RWPE2 (cell line): ENCODE measurements at places on chromosomes 4 and X.

DNA sequence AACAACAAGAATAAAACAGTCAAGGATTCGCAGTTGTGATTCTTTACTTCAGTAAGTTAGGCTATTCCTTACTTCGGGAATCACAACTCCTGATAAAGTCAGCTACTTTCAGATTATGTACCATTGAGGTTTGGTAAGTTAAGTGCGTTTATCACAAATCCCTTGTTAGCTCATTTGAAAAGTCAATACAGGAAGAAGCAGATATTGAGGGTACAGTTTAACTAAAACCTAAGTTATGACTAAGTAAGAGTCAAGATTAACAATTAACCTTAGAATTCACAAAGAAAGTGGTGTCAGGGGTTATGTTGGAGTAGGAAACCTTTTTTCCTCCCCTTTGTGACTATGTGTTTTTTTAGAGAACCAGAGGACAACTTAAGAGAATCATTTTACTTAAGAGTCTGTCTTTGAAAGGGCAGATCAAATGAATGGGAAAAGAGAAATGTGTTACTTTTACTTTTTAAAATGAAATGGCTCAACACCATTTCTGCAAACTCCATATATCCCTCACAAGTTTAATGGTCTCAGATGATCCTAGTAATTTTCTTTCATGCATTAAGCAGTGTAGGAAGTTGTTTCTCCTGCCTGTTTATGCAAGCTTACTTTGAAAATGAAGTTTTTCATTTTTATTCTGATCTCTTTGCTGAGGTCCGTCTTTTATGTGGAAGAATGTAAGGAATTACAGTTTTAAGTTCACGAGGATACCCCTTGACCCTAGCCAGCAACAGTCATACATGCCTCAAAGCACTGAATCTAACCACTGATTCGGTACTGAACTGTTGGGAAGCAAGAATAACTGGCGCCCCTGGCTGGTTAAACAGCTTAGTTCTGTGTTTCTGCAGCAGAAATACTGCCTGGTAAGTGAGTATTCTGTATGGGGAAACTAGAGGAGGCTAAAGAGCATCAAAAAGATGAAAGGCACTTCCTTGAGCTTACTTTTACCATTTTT, 211.7 kb downstream of the SLC4A4 start:
- no peak overlapping the region for H3K4me3 ChIP-seq
- no peaks in the 10 kb centered on the region for H3K27me3 ChIP-seq
- no peak for DNase-seq
- H3K4me1 ChIP-seq = no peaks in the 10 kb centered on the region
- no peak overlapping the region for H3K27ac ChIP-seq
- H3K36me3 ChIP-seq = no peaks in the 10 kb centered on the region

DNA sequence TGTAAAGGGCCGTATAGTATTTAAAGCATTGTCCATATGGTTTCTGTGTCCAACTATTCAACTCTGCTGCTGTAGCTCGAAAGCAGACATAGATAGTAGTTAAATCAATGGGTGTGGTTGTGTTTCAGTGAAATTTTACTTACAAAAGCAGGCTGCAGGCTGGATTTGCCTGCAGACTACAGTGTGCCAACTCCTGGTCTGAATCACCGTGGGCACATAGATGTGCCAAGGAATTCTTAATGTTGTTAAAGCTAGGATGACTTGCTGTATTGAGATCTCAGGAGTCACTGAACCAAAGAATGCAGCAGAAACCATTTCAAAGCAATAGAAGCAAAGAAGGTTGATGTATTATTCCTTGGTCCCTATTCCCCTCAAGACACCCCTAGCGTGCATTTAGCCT, 379.0 kb downstream of the STIM2 start:
- no peak for DNase-seq
- no peak overlapping the region for H3K4me3 ChIP-seq
- H3K27me3 ChIP-seq = no peaks in the 10 kb centered on the region
- H3K36me3 ChIP-seq = no peaks in the 10 kb centered on the region
- H3K27ac ChIP-seq = no peak overlapping the region

DNA sequence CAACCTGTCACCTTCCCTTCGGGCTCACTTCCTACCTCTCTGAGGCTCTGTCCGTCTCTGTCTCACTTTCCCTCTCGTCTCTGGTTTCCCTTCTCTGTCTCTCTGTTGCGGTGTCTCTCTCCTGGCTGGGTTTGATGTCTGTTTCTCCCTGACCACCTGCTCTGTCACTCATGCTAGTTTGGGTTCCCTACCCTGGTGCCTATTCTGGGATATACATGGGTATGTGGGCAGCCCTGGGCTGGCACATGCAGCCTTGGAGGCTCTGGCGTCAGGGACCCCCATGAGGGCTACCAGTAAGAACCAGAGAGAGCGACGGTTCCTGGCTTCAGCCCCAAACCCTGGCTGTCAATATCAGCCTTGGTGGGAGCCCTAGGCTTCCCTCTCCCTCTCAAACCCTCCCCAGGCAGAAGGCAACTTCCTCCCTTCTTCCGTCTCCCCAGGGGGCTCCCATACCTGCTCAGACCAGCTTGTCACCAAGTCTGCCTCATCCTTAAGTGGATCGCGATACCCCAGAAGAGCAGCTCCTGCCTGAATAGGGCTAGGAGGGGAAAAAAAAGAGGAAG, 314 bp downstream of the DNASE1L1 start:
- DNase-seq = no peak
- H3K27me3 ChIP-seq = no peaks in the 10 kb centered on the region
- peaks cover 3% of the 10 kb centered on the region for H3K4me1 ChIP-seq
- H3K27ac ChIP-seq = peak overlapping the region; percentile 88

- H3K4me3 ChIP-seq = peak overlapping the region; percentile 69
- H3K27ac ChIP-seq = peak overlapping the region; percentile 17
- no peaks in the 10 kb centered on the region for H3K36me3 ChIP-seq
Measured at GRCh38 chrX:3712870-3713224, 602 bp downstream of the PRKX start.

GRCh38 chrX:10722851-10723250, 102.5 kb upstream of the MID1 start:
- H3K36me3 ChIP-seq = no peaks in the 10 kb centered on the region
- H3K27ac ChIP-seq = no peak overlapping the region
- no peaks in the 10 kb centered on the region for H3K27me3 ChIP-seq
- no peak overlapping the region for H3K4me3 ChIP-seq

- no peaks in the 10 kb centered on the region for H3K27me3 ChIP-seq
- no peak for DNase-seq
- no peaks in the 10 kb centered on the region for H3K36me3 ChIP-seq
- H3K4me1 ChIP-seq = peaks cover 17% of the 10 kb centered on the region
- H3K4me3 ChIP-seq = peak overlapping the region; percentile 96
Measured at GRCh38 chr4:109432696-109433095, 919 bp upstream of the SEC24B start.

GRCh38 chr4:40832175-40832574, 82.4 kb downstream of the NSUN7 start:
- no peak for DNase-seq
- no peak overlapping the region for H3K4me3 ChIP-seq
- H3K36me3 ChIP-seq = peaks cover 38% of the 10 kb centered on the region
- no peaks in the 10 kb centered on the region for H3K4me1 ChIP-seq
- H3K27ac ChIP-seq = no peak overlapping the region

DNA sequence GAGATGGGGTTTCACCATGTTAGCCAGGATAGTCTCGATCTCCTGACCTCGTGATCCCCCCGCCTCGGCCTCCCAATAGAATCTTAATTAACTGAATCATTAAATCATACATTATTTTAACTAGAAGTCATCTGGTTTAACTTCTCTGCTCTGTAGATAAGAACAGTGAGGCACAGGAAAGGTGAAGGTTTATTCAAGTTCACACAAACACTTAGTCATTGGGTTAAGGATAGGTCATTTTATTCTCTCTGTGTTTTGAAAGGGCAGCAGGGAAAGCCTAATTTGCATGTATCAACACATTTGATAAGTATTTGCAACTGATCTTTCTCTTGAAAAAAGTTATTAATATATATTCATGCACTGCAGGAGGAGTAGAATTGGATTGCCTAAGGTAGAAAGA, 1.1 kb upstream of the ETNPPL start:
- peaks cover 41% of the 10 kb centered on the region for H3K27me3 ChIP-seq
- no peaks in the 10 kb centered on the region for H3K36me3 ChIP-seq
- no peaks in the 10 kb centered on the region for H3K4me1 ChIP-seq

GRCh38 chrX:46643636-46644035, 70.1 kb downstream of the CHST7 start:
- H3K4me1 ChIP-seq = no peaks in the 10 kb centered on the region
- no peaks in the 10 kb centered on the region for H3K27me3 ChIP-seq
- H3K4me3 ChIP-seq = no peak overlapping the region
- no peak for DNase-seq

GRCh38 chr4:107736924-107737448, 17.0 kb upstream of the PAPSS1 start:
- no peaks in the 10 kb centered on the region for H3K36me3 ChIP-seq
- no peaks in the 10 kb centered on the region for H3K27me3 ChIP-seq
- H3K4me1 ChIP-seq = no peaks in the 10 kb centered on the region
- DNase-seq = no peak

DNA sequence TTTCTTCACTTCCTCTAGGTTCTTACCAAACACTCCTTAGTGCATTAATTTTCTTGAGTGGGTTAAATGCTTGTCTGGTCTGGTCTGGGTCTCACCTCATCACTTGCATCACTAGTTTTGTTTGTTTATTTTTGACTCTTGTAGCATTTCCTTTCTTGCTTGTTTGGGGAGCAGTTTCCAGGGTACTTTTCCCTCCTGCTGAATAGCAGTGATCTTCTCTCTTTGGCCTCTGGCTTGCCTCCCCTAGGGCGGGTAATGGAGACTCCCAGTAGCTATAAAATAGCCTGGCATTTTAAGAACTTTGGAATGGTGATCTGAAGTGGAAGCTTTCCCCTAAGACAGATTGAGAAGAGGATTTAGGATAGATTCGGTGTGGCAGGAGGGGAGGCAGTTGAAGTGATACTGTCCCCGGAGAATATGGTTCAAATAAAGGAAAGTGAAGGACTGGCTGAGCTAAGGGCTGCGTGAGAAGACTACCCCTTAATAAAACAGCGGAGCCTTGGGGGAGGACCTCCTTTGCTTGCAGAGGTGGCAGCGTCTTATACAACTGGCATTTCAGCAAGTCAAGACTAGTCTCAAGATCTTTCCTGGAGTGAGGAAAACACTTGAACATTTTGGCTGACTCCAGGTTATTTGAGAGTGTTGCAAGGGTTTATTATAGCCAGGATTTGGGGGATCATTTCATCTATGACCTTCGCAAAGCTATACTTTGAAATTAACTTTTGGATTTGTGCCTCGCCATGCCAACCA, 190.6 kb downstream of the FRAS1 start:
- no peaks in the 10 kb centered on the region for H3K36me3 ChIP-seq
- H3K4me1 ChIP-seq = no peaks in the 10 kb centered on the region
- no peak overlapping the region for H3K4me3 ChIP-seq
- no peak overlapping the region for H3K27ac ChIP-seq
- no peaks in the 10 kb centered on the region for H3K27me3 ChIP-seq

DNA sequence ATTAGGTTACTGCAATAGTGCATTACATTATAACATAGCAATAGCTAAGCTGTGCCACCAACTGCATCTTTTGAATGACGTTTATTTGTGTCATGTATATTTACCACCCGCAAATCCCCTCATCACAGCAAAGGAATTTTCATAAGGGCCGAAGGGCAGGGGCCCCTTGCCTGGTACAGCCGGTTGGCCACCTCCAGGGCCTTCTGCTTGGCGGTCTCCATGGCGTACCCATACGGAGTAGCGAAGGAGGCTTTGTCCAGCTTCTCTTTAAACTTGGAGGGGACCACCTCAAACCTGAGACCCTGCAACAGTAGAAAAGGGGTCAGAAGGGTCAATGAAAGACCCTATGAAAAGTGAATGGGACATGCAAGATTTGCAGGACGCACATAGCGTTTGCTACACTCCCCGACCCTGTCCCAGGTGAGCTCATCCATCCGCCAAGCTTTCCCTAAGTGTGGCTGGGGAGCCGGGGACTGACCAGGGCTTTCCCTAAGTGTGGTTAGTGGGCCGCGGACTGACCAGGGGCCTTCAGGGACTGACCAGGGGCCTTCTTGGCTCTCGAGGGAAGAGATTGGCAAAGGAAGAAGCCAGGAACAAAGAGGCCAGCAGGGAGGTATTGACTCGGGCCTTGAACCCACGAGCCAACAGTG, 10.6 kb downstream of the ASMTL start:
- no peaks in the 10 kb centered on the region for H3K4me1 ChIP-seq
- no peak overlapping the region for H3K27ac ChIP-seq
- H3K4me3 ChIP-seq = no peak overlapping the region
- DNase-seq = peak; percentile 60
- H3K36me3 ChIP-seq = peaks cover 33% of the 10 kb centered on the region
- H3K27me3 ChIP-seq = no peaks in the 10 kb centered on the region

GRCh38 chr4:78774417-78774816, 1.7 kb upstream of the BMP2K start:
- no peak overlapping the region for H3K27ac ChIP-seq
- H3K4me3 ChIP-seq = no peak overlapping the region
- H3K4me1 ChIP-seq = peaks cover 20% of the 10 kb centered on the region
- no peak for DNase-seq
- H3K36me3 ChIP-seq = no peaks in the 10 kb centered on the region

GRCh38 chrX:133939655-133940302, 45.6 kb downstream of the GPC3 start:
- H3K4me1 ChIP-seq = no peaks in the 10 kb centered on the region
- H3K4me3 ChIP-seq = no peak overlapping the region
- H3K36me3 ChIP-seq = no peaks in the 10 kb centered on the region
- no peaks in the 10 kb centered on the region for H3K27me3 ChIP-seq
